Stimulated activated naive CD8-positive, alpha-beta T cell treated with anti-CD3 and anti-CD28 coated beads, Interleukin-15, amount 100 ng/mL, for 72 hours (primary cell): ENCODE measurements at places on chromosomes 3 and 15.
A peak's percentile ranks its signal among the peaks of the same experiment; 100 is the strongest.

DNA sequence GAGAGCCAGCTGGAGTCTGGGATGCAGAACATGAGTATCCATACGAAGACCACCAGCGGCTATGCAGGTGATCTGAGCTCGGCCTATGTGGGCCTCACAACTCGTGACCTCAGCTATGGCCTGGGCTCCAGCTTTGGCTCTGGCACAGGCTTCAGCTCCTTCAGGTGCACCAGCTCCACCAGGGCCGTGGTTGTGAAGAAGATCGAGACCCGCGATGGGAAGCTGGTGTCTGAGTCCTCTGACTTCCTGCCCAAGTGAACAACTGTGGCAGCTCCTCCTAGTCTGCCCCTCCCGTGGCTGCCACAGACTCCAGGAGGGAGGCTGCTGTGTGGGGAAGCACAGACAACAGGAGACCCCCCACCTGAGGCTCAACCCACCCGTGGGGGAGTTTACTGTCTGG is 3.6 kb upstream of the KPNA4 start:
- DNase-seq, result no peak

GRCh38 chr3:188316021-188316722 is 162.2 kb downstream of the LPP start:
- no peak for DNase-seq

DNA sequence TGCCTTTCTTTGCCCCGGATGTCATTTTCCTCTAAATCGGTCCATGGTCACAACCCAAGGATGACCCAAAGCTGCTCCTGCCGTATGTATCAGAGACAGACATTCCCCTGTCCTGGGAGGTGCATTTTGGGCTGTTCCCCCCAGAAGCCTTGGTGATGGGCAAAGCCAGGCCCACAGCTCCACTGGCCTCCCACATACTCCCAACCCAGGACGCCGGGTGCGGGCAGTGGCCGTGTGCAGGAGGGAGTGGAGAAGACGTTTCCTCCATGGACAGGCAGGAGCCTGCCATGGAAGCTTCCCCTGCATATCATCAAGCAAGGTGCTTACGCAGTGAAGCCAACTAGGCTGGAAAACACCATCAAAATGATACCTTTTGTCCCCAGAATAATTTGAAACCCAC is 175.0 kb downstream of the ATP10A start:
- DNase-seq, result no peak

- no peak for DNase-seq
Measured at GRCh38 chr3:24460974-24461373, 33.7 kb downstream of the THRB start.

- DNase-seq, result no peak
Measured at GRCh38 chr3:169659096-169659819, 4.3 kb downstream of the MECOM start.

- no peak for DNase-seq
Measured at GRCh38 chr15:65896236-65896635, 26.9 kb downstream of the RAB11A start.

GRCh38 chr3:175338775-175339535 is 479.8 kb downstream of the NAALADL2 start:
- no peak for DNase-seq

DNA sequence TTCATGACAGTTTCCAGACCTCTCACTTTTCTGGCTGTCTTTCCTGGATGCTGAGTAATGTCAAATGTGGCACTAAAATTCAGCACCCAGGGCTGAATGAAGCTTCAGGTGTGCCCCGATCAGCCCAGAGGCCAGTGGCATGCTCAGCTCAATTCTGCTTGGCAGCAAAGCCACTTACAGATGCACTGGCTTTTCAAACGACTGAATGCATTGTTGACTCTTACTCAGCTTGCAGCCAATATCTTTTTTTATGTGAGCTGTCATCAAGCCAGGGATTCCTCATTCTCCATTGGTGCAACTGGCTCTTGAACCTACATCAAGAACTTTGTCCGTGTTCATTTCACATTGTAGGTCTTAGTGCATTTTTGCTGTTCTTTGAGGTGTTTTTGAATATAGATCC is 60.7 kb downstream of the ZDHHC19 start:
- DNase-seq, result no peak

DNA sequence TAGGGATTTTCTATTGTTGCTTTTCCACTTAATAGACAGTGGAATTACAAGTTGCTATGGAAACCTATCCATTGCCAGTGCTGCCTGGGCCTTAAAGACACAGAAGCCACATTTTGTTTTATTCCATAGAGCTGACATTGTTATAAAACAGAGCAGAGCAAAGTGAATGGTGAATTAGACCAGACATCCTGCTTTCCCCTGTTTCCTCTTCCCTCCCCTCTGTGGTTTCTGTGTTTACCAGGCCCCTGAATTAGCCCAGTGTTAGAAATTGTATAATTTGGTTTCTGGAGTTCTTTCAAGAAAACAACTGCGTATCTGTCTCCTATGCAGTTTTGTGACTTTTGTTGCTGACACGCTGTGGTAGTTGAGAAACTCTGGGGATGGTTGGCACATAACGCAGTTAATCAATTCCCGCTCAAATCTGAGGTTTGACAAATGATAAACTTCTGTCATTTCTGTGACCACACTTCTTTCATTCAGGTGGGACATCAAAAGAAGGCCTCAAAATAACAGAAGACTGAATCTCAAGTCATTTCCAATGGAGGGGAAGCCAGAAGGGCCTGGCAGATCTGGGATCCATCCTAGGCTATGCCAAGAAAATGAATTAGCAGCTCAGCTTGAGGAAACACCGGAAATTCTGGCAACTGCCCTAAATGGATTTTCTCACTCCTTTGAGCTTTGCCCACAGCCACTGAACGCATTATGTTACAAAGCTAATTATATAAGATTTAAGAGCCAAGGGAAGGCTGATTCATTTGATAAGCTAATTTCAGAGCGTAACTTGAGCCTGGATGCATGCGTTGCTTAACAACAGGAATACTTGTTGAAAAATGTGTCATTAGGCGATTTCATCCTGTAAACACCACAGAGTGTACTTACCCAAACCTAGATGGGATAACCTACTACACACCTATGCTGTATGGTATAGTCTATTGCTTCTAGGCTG is 46.9 kb downstream of the NR1D2 start:
- no peak for DNase-seq

GRCh38 chr3:71183549-71183948 is 400.0 kb downstream of the FOXP1 start:
- DNase-seq, result no peak

DNA sequence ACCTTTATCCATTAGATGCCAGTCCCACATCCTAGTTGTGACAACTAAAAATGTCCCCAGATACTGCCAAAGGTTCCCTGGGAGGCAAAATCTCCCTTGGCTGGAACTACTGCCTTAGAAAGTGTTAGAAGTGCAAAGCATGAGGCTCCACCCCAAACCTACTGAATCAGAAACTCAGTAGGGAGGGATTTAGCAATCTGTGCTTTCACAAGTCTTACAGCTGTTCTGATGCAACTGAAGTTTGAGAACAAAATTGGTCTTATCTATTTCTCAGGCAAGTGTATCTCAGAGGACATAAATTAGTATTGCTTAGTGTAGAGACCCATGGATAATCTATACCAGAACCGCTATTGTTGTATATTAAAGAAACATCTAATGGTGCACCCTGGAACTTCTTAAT is 70.2 kb downstream of the CLDN1 start:
- no peak for DNase-seq

DNA sequence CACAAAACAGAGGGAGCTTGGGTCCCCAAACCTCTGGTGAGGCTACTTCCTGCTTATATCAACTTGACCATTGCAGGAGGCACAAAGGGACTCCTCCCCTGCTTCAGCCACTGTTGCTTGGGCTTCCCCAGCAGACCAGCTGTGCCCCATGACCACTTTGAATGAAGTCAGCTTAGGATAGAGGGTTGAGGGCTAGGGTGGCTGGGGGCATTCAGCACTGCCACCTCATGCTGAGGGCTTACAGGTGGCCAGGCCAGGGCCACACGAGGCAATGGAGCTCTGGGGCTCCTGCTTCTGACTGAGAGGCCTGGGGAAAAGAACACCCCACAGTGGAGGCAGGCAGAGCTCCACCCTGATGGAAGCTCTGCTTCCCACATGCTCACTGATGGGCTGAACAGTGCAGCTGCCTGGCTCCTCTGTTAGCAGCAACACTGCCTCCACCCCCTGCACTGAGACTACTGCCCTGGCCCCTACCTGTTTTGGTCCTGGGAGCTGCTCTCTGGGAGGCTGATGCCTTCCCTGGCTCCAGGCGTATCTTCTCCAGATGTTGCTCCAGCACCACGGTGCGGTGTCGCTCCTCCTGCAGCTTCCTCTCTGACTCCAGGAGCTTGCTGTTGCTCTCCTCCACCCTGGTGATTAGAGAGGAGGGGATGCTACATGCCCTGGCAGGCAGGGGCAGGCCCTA is 10.2 kb upstream of the HHATL start:
- peak; percentile 6 for DNase-seq

GRCh38 chr3:183966361-183966791 is 51.3 kb downstream of the ABCC5 start:
- DNase-seq, result no peak

- no peak for DNase-seq
Measured at GRCh38 chr15:77342807-77343206, 77.1 kb downstream of the PEAK1 start.
